ENCODE measurements at places on chromosomes 7 and 10.

DNA sequence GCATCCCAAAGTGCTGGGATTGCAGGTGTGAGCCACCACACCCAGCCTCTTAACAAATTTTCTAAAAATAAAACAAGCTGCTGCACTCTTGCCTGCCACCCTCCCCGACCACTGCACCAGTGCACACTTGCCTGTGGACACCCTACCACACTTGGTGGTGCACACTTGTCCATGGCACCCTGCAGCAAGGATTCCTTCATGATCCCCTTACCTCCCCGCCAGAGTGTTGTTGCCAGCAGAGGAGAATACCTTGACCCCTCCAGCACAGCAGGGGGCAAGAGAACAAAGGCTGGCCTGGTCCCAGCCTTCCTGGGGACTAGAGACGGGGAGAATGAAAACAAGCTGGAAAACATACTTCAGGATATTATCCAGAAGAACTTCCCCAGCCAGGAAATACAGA, 65.9 kb upstream of the KCND2 start:
- DNase-seq: no peak

- no peak for DNase-seq
Measured at GRCh38 chr10:66223656-66224055, 702.2 kb upstream of the LRRTM3 start.

GRCh38 chr10:10976652-10977051, 41.0 kb upstream of the CELF2 start:
- no peak for DNase-seq

DNA sequence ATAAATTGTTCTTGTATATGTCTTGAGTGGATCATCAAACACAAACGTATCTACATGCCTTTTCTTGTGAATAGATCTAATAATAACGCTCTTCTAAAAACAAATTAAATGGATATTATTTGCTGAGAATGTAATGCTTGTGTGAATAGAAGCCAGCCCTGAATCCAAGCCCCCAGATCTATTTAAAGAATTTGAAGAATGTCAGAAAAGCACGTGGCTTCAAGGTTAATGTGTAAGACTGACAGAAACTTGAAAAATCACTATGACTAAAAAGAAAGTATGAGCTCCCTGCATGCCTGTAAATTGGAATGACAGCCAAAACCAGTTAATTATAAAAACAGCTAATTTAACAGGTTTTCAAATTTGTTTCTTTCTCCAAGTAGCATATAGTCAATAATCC, 43.2 kb upstream of the ATRNL1 start:
- no peak for DNase-seq

GRCh38 chr7:16668049-16668858, 22.3 kb downstream of the BZW2 start:
- DNase-seq: no peak

DNA sequence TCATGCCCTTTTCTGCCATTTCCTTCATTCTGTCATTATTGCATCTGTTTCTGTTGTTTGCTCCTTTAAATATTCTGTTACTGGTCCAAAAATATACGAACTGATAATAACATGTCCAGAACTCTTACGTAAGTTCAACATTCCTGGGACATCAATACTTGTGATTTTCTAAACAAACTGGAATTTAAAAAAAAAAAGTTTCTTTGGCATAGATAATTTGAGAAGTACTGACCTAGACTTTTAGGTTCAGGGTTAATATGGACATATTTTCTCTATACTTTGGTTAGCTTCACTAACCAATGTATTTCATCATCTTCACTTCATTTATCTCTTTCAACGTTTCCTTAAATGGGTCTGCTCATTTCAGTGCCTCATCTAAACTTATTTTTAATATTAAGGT, 147.3 kb downstream of the JMJD1C start:
- DNase-seq: no peak

DNA sequence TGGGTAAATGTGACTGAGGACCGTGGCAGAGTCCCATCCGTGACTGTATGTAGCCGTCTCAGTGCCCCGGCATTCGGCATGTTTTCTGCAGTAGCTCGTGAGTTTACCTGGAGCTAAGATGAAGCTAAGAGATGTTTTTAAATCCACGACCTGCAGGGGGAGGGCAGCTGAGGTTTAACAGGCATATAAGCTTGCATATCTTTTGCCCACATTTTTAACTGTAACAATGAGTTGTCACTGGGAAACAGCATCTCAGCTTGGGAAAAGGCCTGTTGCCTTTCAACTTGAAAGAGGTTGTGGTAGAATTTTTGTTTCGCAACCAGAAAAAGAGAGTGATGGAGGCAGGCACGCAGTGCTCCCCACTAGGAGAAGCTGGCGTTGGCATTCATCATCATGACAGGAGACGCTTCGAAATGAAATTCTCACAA, 77.7 kb downstream of the CELF2 start:
- DNase-seq: no peak

DNA sequence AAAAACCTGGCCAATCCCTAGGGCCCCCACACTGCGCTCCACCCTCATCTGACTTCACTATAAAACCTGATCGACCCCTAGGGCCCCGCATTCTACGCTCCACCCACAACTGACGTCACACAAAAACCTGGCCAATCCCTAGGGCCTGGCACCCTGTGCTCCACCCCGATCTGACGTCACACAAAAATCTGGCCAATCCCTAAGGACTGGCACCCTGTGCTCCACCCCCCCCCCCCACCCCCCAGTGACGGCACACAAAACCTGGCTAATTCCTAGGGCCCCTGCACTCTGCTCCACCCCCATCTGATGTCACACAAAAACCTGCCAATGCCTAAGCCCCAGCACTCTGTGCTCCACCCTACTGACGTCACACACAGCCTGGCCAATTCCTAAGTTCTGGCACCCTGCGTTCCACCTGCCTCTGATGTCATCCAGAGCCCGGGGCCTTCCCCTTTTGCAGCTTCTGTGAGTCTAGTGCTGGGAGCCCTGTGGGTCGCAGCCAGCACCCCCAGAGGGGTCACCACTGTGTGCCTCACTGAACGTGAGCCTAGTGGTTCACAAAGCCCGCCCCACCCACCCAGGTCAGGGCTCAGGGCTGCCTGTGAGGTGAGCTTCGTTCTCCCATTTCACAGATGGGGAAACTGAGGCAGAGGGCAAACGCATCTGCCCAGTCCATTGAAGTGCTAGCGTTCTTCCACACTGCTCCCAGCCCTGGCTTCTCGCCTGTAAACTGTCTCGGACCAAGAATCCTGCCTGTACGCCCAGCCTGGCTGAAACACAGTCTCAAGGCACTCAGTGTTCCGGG, 40.6 kb downstream of the MICALL2 start:
- no peak for DNase-seq

DNA sequence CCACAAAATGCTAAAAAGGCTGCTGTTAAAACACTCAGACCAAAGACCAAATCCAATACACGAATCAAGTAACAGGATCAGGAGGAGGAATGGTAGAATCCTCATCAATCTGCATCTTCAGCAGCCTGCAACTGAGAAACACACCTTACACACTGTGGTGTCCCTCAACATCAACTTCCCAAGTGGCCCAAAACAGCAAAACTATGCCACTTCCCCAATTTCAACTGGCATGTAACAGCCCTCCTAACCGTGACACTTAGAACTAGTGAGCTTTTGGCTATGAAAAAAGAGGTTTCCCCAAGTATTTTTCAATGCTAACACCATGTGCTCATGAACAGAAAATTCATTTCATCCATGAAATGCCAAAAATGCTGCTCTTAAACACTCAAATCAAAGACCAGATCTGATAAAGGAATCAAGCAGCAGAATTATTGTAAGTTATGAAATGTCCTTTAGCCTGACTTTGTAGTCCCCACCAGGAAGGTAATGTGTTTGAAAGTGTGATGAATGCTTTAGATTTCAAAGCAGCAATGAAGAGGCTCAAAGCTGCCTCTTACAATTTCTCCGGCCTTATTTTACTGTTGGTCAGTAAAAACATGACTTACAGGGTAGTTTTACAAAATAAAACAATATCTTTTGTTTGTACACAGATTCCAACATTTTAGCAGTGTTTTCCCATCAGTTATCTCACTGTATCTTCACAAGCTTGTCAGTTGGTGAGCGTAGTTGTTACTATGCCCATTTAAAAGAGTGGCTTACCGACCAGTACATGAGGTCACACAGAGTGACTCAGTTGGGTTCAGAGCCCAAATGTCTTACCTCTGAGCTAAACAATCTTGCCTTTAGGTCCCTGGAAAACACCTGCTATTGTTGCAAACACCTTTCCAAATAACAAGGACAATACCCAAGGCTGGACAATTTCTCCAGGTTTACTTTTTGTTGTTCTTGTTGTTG, 65.7 kb upstream of the ASAH2 start:
- DNase-seq: no peak

- DNase-seq: no peak
Measured at GRCh38 chr7:94195813-94196212, 191.7 kb upstream of the BET1 start.

- DNase-seq: no peak
Measured at GRCh38 chr7:148711191-148712102, 12.7 kb downstream of the CUL1 start.

DNA sequence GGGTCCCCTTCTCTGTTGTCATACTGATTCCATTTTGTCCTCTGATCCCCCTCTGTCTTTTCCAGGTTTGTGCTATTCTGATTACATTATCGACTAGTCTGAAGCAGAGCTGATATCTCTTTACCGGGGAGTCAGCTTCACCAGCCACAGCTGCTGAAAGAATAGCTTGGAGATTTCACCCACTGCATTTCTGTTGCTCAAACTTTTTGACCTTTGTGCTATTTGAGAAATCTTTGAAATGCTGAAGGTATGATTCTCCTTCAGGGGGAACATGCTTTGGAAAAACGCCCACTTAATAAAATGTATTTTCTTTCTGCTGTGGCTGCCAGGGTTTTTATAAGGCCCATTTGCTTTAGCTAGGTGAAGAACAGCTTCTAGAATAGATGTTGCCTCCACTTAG, 197.8 kb upstream of the TCF7L2 start:
- DNase-seq: no peak

DNA sequence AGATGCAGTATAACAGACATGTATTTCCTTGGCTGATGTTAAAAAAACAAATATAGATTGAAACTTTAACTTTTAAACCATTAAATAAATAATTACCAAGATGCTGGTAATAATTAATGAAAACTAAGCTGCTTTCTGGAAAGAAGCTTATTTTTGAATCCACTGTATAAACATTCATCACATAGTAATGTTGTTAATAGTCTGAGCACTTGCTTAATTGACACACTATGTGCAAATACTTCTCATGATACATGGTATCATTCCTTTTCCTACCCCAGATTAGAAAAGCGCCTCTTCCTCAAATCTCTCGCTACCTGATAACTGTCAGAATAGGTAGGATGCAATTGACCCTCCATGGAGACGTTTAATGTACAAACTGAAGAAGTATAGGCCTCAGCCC, 15.0 kb upstream of the COL28A1 start:
- no peak for DNase-seq

DNA sequence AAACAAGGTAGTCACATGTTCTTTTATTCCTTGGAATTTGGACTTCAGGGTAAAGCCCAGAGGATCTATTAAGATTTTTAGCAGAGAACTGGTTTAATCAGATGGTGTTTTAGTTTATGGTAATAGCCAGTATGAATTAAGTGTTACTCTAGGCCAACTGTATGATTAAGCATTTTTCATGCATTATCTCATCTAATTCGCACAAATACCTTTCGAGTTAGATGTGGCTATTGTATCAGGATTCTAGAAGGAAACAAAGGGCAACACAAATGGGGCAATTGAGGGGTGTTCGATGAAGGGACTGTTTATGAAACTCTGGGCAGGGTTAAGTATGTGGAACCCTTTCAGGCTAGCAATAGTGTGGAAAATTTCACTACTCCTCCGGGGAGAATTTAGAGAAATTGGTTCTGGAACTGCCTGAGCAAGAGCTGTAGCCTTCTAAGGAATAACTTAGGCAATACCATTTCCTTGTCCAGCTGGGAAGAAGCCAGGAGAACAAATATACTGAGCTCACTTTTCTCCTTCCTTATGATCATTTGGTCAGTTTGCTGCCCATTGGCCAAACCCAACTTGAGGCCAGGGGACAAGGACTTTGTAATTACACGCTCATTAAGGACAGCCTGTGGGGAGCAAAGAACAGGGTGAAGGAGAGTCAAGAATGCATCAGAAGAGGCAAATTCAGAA, 319.0 kb upstream of the FZD1 start:
- DNase-seq: no peak

DNA sequence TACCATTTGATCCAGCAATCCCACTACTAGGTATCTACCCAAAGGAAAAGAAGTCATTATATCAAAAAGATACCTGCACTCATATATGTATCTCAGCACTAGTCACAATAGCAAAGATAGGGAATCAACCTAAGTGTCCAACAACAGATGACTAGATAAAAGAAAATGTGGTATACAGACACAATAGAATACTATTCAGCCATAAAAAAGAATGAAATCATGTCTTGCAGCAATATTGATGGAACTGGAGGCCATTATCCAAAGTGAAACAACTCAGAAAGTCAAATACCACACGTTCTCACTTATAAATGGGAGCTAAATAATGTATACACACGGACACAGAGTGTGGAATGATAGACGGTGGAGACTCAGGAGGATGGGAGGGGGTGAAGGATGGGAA, 146.0 kb downstream of the PARD3 start:
- no peak for DNase-seq

DNA sequence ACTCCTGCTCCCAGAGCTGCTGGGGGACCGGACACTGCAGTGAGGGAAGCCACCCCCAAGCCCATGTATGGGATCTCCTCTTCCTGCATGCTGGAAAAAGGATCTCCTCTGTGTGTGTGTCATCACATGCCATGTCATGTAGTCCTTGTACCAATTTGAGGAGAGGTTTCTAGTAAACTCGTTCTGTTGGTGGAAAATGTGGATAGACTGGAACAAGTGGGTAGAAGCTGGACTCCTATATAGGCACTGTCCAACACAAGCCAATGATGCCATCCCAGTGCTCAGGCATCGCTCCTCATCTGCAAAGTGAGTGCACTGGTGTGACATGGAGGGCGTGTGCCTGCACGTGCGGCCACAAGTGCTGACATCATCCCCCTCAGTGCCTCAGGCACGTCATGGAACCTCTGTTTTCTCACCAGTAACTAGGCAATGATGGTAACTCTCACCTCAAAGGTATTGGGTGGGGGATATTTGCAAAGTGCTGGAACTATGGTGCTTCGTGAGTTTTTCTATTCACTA, 19.3 kb downstream of the MYO1G start:
- no peak for DNase-seq

- DNase-seq: no peak
Measured at GRCh38 chr10:24262929-24263590, 54.1 kb downstream of the KIAA1217 start.

GRCh38 chr7:88401009-88401623, 94.4 kb upstream of the STEAP4 start:
- no peak for DNase-seq

- no peak for DNase-seq
Measured at GRCh38 chr7:100266576-100267354, 40.7 kb upstream of the SPDYE3 start.

DNA sequence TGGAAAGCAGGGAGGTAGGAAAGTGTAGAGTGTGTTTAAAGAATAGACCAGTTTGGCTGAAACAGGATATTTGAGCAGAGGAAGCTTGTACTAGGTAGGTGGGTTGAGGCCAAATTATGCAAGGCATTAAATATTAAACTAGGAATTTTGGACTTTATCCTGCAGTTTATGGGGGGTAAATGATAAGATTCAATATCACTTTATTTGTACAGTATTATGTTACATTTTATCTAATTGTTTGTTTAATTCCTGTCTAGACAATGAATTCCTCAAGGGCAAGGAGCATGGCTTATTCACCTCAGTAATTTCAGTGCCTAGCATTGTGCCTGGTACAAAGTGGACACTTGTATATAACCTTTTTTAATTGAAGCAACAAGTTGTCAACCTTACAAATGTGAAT, 125.9 kb downstream of the CFTR start:
- no peak for DNase-seq

- no peak for DNase-seq
Measured at GRCh38 chr10:17533731-17534130, 79.3 kb upstream of the ST8SIA6 start.
